ENCODE measurements at places on chromosomes 1 and 21.

DNA sequence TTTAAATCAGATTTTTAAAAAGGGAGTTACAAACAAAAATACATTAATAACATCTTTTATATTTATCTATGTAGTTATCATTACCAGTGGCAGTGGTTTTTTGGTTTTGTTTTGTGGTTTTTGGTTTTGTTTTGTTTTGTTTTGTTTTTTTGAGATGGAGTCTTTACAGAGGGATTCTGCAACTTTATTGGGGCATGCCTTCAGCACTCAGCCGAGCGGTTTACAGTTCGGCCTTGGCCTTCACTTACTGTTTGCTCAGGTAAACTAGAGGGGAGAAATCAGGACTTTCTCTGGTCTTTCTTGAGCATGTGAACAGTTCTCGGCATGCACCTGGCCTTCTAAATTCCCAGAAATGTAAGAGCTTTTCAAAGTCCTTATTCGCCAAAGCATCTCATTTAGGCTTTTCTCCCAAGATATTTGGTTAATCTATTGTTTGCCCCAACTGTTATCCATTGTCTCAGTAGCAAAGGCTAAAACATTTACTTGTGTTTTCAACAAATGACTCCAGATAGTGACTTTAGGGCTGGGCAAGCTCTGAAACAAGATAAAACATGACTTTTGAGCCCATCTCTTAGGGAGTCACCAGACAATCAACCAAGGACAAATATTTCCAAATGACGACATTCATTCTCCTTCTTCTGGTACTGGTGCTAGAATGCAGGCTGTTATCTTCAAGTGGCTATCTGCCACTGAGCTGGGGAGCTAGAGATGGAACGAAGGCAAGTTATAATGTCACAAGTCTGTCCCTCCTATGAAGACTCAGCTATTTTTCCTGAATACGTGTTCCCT, 48.4 kb upstream of the ADORA3 start:
- DNase-seq, result no peak

DNA sequence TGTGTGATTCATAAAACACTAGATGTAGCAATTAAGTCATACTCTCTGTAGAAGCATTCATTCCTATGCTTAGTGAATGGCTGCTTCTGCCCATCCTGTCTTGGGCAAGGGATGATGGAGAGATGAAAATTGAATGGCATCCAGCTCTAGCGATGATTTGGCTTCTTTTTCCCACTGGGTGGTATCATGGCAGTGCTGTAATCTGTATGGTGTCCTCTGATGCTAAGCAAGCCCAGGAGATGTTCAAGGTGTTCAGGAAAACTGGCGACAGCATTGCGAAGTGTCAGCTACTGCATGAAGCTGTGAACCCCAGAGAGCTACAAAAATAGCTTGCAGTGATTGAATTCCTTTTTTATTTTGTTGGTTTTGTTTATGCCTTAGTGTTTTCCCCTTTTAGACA, 48.9 kb upstream of the LEPR start:
- DNase-seq, result no peak

DNA sequence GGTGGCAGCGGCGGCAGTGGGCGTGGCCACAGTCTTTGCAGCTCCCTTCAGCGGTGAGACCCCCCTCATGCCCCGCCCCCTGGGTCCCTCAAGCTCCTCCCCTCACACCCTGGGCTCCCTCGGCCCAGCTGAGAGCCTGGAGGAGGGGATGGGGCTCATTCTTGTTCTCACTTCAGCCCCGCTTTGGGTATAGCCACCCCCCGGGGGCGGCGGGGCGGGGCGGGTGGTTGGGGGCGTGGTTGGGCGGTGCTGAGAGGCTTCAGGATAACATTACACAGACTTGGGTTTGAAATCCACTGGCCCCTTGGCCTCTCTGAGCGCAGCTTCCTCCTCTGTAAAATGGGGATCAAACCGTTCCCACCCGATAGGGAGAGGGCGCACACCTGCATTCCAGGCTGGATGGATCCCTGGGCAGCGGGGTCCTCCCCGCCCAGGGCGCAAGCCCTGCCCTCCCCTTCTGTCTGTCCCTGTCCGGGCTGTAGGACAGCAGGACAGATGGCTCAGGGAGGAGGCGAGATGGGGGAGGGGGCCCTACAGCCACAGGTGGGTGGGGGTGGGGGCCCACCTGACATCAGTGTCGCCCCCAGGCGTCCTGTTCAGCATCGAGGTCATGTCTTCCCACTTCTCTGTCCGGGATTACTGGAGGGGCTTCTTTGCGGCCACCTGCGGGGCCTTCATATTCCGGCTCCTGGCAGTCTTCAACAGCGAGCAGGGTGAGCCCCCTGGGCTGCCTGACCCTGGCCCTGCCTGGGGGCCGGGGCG, 5.1 kb downstream of the CLCNKA start:
- DNase-seq, result peak; percentile 6

GRCh38 chr1:23459338-23459757, 24.6 kb downstream of the ASAP3 start:
- DNase-seq, result no peak

GRCh38 chr1:28885472-28885877, 28.9 kb upstream of the EPB41 start:
- no peak for DNase-seq

DNA sequence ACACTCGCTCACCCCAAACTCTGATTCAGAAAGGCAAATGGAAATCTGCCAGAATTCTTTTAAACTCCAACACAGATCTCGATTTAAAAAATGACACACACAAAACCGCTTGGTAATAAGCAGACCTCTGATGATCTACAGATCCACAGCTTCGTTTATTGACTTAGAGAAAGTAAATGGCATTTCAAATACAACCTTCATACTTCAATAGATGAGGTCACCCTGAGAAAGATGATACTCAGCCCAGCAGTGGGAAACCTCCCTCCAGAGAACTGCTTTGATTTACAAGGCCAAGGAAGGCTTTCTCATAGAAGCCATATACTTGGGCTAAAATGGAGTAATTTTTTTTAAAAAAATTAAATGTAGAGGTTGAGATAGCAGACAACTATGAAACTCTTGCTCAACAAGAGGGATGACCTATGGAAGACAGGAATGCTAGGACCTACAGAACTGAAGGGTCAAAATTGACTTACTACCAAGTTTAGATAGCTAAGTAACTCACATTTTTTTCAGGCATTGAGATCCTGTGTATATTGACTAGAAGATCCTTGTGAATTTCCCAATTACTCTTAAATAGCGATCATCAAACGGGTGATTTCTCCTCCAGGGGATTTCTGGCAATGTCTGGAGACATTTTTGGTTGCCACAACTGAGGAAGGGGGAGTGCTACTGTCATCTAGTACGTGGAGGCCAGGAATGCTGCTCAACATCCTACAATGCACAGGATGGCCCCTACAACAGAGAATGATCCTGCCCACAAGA, 143.9 kb downstream of the CLIC6 start:
- DNase-seq, result no peak

- DNase-seq, result no peak
Measured at GRCh38 chr1:184253921-184254320, 132.9 kb upstream of the C1orf21 start.

DNA sequence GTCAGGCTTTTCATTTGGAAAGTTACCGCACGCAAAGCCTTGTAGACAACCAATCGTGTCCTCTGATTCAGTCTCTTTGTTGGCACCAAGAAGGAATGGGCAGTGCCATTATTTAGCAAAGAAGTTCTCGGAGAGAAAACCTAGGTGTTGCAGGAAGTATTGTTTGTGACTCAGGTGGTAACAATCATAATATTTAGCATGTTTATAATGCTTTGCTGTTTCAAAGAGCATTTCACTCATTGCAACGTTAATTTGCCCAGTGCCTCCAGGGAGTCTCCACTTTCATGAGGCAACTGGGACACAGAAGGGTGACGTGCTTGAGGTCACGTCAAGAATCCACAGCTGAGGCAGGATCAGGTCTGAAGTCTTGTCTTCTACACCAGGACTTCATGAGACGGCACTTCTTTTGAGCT, 31.4 kb downstream of the STPG1 start:
- DNase-seq, result no peak

- no peak for DNase-seq
Measured at GRCh38 chr1:219185486-219186117, 11.9 kb downstream of the LYPLAL1 start.

- DNase-seq, result no peak
Measured at GRCh38 chr1:155975375-155976061, 2.8 kb downstream of the ARHGEF2 start.

- no peak for DNase-seq
Measured at GRCh38 chr1:232873412-232873811, 68.2 kb downstream of the MAP10 start.

DNA sequence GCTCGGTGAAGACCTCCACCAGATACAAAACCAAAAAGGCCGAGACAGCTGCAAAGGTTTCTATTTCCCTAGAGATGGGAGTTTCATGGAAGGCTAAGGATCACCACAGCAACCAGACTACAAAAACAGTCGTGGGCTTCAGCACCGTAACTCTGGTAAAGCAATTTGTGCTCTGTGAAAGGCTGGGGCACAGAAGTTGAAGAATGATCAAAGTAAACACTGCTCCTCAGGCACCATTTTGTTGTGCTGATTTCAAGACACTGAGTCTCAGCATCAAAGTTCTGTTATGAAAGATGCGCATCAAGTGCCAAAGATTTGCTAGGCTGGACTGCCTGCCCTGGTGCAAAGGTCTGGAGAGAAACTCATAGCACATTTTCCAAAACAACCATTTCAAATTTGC, 116.2 kb downstream of the TGFBR3 start:
- no peak for DNase-seq

GRCh38 chr1:210250665-210250997, 18.0 kb downstream of the SERTAD4 start:
- DNase-seq, result peak; percentile 59

DNA sequence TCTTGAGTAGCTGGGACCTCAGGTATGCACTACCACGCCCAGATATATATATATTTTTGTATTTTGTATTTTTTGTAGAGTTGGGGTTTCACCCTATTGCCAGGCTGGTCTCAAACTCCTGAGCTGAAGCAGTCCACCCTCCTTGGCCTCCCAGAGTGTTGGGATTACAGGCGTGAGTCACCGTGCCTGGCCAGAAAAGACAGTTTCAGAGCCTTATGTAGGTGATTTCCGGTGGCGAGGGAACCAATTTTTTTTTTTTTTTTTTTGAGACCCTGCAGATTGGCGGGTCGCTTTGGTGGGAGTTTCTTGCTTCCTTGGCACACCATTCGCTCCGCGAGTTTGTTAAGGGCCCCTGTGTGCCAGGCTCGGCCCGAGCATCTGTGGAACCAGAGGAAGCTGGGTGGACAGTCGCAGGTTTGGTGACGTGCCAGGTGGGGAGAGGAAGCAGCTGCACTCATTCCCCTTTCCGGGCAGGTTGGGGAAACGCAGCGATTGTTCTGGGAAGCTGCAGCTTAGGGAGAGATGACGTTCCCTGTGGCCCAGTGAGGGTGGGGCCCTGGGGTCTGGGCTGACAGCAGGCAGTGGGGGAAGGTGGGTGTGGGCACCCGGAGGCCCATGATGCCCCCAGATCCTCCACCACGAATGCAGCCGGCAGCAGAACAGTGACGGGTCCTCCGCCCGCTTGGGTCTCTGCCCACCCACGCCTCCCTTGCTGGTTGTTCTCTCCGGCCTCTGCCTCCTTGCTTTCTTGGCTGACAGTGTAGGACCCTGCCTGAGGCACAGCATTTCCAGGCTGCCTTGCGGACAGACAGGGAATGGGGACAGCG, 25.1 kb downstream of the SPSB1 start:
- no peak for DNase-seq

DNA sequence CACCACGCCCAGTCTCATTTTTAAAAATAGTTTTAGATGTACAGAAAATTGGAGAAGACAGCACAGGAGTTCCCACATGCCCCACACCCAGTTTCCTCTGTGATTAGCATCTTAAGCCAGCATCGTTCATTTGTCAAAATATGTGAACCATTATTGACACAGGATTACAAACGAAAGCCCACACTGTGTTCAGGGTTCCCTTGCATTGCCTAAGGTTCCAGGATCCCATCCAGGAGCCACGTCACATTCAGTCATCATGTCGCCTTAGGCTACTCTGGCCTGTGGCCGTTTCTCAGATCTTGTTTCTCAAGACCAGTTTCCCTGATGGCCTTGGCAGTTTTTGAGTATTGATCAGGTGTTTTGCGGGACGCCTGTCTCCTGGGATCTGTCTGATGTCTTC, 34.7 kb upstream of the TNFRSF1B start:
- no peak for DNase-seq

DNA sequence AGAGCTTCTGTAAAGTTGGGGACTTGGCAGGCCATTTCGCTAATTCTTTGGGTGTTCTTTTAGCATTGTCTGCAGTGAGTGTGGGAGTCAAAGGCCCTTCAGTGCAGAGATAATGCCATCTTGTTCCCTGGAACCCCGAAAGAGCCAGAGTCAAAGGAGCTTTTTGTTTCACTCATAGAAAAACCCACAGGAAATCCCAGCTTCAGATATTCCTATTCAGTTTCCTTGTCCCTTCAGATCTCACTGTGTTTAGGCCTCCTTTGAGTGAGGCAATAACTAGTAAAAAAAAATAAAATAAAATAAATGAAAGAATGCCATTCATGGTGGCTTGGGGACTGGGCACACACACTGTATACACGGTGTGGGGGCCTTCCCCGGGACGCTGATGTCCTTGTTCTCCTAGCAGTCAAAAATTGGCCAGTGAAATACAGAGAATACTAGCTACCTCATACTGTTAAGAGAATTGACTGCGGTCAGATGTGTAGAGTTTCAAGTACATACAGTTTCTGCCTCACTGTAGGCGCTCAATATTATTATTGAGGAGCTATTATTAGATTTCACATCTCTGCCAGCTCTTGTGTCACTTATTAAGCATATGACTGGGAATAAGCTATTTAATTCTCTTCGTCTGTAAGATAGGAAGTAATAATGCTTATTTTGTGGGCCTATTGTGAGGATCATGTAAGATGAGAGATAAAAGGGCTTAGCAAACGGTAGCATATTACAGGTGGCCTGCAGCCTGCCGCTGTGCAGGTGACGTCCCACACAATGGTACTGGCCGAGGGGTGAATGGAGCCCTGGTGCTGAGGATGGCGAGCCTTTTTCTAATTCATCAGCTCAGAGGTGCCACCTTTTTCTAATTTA, 16.7 kb downstream of the DISC1 start:
- DNase-seq, result no peak

GRCh38 chr1:151035167-151035566, 1.2 kb upstream of the BNIPL start:
- DNase-seq, result no peak

DNA sequence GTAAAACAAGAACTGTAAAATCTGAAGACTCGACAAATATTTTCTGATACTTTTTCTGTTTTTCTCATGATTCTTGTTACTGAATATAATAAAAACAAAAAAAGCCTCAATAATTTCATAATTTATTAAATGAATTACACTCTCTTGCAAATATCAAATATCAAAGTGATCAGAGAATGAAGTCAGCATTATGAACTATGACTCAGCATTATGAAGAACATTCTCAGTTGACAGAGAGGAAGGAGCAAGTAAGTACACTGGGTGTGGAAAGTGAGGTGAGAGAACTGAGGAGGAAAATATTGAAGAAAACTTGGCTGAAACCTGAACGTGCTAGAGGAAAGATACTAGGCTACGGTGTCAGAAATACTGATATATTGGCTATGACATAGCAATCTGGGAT, 529.5 kb downstream of the KCNT2 start:
- no peak for DNase-seq

GRCh38 chr1:155989242-155990004, 11.1 kb upstream of the ARHGEF2 start:
- peak; percentile 77 for DNase-seq

Data from Kasumi-1 (cell line).